ENCODE measurements at places on chromosomes 13 and 19.

- H3K4me1 ChIP-seq: no peaks in the 10 kb centered on the region
- no peak for DNase-seq
- H3K27me3 ChIP-seq: no peaks in the 10 kb centered on the region
- no peaks in the 10 kb centered on the region for H3K36me3 ChIP-seq
- H3K4me3 ChIP-seq: no peak overlapping the region
- no peak overlapping the region for H3K27ac ChIP-seq
Observed at GRCh38 chr13:26449063-26449848, 108.2 kb upstream of the WASF3 start.

DNA sequence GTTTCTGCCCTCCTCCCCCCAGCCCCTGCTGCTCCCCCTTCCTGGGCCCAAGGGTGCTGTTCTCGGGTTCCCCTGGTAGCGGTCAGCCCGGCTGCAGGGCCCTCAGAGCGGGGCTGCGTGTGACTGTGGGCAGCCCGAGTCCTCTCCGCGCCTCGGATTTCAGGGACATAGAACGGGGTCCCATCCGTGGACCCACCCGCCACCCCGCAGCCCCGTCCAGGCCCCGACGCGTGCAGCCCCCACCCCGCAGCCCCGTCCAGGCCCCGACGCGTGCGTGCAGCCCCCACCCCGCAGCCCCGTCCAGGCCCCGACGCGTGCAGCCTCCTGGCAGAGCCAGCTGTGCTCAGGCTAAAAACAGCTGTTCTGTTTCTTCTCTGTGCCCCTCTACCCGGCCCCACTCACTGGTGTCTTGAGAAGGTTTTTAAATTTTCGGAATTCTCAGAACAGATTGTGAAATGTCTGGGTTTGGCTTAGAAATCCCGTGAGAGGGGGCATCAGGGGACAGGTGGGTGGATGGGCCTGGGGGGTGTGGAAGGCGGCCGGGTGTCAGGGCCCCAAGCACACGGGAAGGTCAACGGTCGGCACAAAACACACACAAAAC, 5.5 kb upstream of the PRTN3 start:
- H3K27ac ChIP-seq: no peak overlapping the region
- no peaks in the 10 kb centered on the region for H3K36me3 ChIP-seq
- peaks cover 64% of the 10 kb centered on the region for H3K27me3 ChIP-seq
- peak; percentile 76 for DNase-seq

DNA sequence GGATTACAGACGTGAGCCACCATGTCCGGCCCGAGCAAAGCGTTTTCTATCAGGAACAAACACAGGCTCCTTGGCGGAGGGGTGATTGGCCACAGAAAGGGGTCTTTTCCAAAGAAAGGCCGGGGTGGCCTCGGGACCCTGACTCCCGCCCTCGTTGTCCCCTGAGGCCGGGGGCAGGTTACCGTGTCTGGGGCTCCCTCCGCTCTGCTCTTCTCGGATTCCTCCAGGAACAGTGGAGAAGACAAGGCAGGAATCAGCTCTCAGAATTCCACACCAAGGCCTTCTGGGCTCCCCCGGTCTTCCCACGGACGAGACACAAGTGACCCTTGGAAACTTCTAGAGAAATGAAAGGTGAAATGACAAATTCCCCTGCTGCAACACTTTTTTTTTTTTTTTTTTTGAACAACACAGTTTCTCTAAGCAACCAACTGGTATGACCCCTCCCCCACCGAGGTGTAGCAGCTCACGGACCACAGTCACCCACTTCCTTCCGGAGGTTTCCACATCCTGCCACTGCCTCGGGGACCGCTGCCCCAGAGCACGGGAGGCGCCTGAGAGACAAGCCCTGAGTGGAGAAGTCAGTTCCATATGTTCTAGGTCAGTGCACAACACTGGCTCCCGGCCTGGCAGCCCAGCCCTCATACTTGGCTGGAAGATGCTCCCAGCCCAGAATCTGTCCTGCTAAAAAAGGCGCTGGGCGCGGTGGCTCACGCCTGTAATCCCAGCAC, 11.0 kb downstream of the MOB3A start:
- peak; percentile 82 for DNase-seq
- peaks cover 83% of the 10 kb centered on the region for H3K4me1 ChIP-seq
- peak overlapping the region; percentile 36 for H3K27ac ChIP-seq
- peaks cover 18% of the 10 kb centered on the region for H3K36me3 ChIP-seq
- H3K4me3 ChIP-seq: peak overlapping the region; percentile 30

- H3K27me3 ChIP-seq: no peaks in the 10 kb centered on the region
- no peak overlapping the region for H3K4me3 ChIP-seq
- H3K27ac ChIP-seq: no peak overlapping the region
- H3K4me1 ChIP-seq: peaks cover 25% of the 10 kb centered on the region
Observed at GRCh38 chr13:30108913-30109237, 198.5 kb downstream of the KATNAL1 start.

DNA sequence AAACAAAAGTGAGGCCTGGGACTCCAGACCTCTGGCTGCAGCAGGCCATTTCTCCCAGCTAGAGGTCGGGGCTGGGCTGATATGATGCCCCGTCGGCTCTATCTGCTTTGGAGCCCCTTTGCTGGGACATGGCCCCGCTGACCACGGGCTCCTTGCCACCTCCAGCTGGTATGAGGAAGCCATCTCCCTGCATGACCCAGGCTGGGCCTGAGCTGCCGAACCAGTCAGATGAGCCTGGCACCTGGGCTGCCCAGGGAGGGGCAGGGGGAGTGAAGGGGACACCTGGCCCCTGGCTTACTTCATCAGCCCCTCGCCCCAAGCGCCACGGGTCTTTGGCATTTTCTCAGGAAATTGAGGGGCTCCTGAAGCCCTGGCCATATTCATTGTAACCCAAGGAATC, 7.8 kb downstream of the ZSWIM4 start:
- H3K36me3 ChIP-seq: peaks cover 8% of the 10 kb centered on the region
- no peak for DNase-seq
- H3K4me1 ChIP-seq: peaks cover under 1% of the 10 kb centered on the region
- no peak overlapping the region for H3K27ac ChIP-seq
- no peaks in the 10 kb centered on the region for H3K27me3 ChIP-seq

DNA sequence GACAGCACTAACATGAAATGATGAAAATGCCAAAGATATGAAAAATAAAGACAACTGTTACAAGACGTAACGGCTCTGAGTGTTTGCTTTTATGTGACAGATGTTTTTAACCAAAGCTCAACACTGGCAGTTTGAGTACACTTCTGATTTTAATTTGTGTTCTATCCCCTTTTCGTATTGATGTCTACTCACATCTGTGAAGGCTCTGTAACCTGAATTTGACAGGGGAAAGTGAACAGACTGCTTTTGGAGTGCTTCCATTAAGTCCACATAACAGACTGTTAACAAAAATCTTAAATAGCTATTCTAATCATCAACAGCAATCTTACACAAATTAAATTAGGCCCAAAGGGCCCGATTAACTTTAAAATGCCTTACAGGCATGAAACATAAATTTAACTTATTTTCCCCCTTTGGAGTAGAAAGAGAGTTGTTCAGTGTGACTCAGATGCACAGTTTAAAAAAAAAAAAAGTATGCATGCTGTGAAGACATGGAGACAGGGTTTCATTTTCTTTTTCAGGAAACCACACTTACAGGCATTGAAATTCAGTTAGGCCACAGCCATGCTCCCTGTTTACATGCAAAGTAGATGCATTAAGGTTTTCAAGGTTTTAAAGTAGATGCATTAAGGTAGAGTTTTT, 16.3 kb upstream of the RNASEH2B start:
- H3K27ac ChIP-seq: no peak overlapping the region
- H3K27me3 ChIP-seq: no peaks in the 10 kb centered on the region
- H3K36me3 ChIP-seq: no peaks in the 10 kb centered on the region
- H3K4me3 ChIP-seq: no peak overlapping the region
- H3K4me1 ChIP-seq: peaks cover 3% of the 10 kb centered on the region

DNA sequence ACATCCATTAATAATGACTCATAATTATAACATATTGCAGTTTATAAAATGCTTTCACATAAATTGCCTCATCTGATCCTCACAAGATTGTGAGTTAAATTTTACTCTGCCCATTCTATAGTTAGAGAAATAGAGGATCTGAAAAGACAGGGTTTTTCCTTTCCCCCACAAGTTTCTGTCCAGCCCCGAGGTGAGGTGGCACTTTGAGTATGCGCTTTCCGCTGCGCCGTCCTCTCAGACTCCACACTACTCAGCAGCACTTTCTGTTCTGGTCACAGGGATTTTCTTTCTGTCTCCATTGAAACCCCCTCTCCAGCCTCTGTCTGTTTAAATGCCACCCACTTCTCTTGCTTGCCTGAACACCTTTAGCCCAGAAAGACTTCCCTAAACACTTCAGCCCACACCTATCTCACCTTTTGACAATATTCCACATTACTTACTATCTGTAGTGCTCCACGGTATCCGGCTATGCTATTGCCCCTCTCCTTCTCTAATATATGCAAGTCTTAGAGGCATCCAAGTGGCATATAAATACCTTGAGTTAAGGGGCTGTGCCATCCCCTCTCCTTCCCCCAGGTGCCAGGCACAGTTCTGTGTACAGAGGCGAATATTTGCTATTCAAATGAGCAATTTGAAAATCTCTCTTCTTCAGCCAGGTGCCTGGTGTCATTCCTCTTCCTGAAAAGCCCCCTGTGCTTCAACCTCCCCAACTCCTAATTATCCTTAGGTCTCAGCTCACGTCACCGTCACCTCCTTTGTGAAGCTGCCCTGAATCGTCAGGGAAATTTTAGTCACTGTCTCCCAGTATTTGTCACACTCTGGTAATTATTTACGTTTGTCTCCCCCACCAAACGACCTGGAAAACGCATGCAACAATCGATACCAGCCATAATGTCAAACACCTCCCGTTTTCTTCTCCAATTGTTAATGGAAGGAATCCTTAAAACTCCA, 268.7 kb downstream of the NHLRC3 start:
- H3K27ac ChIP-seq: no peak overlapping the region
- no peaks in the 10 kb centered on the region for H3K36me3 ChIP-seq
- no peak for DNase-seq
- H3K27me3 ChIP-seq: no peaks in the 10 kb centered on the region
- H3K4me1 ChIP-seq: peaks cover 3% of the 10 kb centered on the region

DNA sequence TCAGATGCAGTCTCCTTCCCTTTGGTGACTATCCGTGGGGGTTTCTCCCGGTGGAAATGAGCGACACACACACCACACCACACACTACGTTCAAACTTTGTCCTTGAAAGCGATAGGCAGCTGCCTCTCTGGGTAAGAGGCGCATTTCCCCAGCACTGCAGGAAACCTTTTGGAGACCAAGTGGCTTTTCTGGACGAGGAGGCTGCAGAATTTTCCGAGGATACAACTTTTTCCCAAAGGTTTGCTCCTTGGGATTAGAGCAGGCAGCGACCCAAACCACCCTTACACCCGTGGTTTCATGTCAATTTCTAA, 38.2 kb upstream of the FLT1 start:
- peak overlapping the region; percentile 54 for H3K4me3 ChIP-seq
- H3K27ac ChIP-seq: peak overlapping the region; percentile 24
- H3K36me3 ChIP-seq: no peaks in the 10 kb centered on the region
- no peak for DNase-seq
- peaks cover 24% of the 10 kb centered on the region for H3K4me1 ChIP-seq

GRCh38 chr19:28843761-28844492, 369.0 kb downstream of the UQCRFS1 start:
- H3K27me3 ChIP-seq: peaks cover 7% of the 10 kb centered on the region
- no peaks in the 10 kb centered on the region for H3K36me3 ChIP-seq
- no peak overlapping the region for H3K27ac ChIP-seq
- H3K4me3 ChIP-seq: no peak overlapping the region
- no peaks in the 10 kb centered on the region for H3K4me1 ChIP-seq

GRCh38 chr19:29478578-29479565, 46.9 kb upstream of the VSTM2B start:
- no peak overlapping the region for H3K27ac ChIP-seq
- no peaks in the 10 kb centered on the region for H3K4me1 ChIP-seq
- no peaks in the 10 kb centered on the region for H3K36me3 ChIP-seq
- H3K27me3 ChIP-seq: peaks cover 6% of the 10 kb centered on the region
- peak; percentile 71 for DNase-seq
- H3K4me3 ChIP-seq: no peak overlapping the region

- no peak overlapping the region for H3K4me3 ChIP-seq
- no peaks in the 10 kb centered on the region for H3K4me1 ChIP-seq
- no peak for DNase-seq
- no peaks in the 10 kb centered on the region for H3K36me3 ChIP-seq
- no peak overlapping the region for H3K27ac ChIP-seq
Observed at GRCh38 chr13:59521549-59521948, 642.2 kb downstream of the DIAPH3 start.

- H3K4me3 ChIP-seq: no peak overlapping the region
- H3K27me3 ChIP-seq: no peaks in the 10 kb centered on the region
- no peaks in the 10 kb centered on the region for H3K36me3 ChIP-seq
- no peaks in the 10 kb centered on the region for H3K4me1 ChIP-seq
Observed at GRCh38 chr19:38606131-38606530, 11.6 kb downstream of the MAP4K1 start.

GRCh38 chr13:62418872-62419271, 1003.2 kb upstream of the PCDH20 start:
- H3K27me3 ChIP-seq: no peaks in the 10 kb centered on the region
- H3K4me1 ChIP-seq: no peaks in the 10 kb centered on the region
- H3K36me3 ChIP-seq: no peaks in the 10 kb centered on the region
- no peak overlapping the region for H3K27ac ChIP-seq

GRCh38 chr13:97306645-97307044, 84.5 kb downstream of the MBNL2 start:
- H3K27me3 ChIP-seq: no peaks in the 10 kb centered on the region
- DNase-seq: no peak
- H3K4me3 ChIP-seq: no peak overlapping the region
- H3K4me1 ChIP-seq: peaks cover 45% of the 10 kb centered on the region
- no peak overlapping the region for H3K27ac ChIP-seq
- no peaks in the 10 kb centered on the region for H3K36me3 ChIP-seq

- H3K36me3 ChIP-seq: peaks cover 11% of the 10 kb centered on the region
- H3K27me3 ChIP-seq: no peaks in the 10 kb centered on the region
- peak overlapping the region; percentile 69 for H3K27ac ChIP-seq
- DNase-seq: peak; percentile 89
- H3K4me3 ChIP-seq: peak overlapping the region; percentile 60
Observed at GRCh38 chr19:13978351-13979243, 26.3 kb downstream of the DCAF15 start.

DNA sequence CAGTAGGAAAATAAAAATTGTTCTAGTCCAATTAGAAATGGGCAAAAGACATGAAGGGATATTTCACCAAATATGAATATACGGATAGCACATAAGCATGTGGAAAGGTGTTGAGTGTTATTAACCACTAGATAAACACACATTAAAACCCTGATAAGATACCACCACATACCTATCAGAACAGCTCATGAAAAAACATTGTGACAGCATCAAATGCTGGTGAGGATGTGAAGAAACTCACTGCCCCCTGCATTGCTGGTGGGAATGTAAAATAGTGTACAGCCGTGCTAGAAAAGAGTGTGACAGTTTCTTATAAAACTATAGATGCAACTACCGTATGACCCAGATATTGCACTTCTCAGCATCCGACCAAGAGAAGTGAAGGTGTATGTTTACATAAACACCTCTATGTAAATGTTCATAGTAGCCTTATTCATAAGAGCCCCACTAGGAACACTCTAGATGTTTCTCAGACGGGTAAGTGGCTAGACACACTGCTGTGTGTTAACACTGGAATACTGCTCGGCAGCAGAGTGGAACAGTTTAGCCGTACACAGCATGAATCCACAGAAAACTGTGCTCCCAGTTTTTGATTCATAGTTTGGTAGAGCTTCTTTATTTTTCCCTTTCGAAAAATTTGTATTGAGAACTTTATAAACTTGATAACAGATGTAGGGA, 321.1 kb downstream of the MYO16 start:
- no peaks in the 10 kb centered on the region for H3K36me3 ChIP-seq
- no peak overlapping the region for H3K27ac ChIP-seq
- no peak overlapping the region for H3K4me3 ChIP-seq
- no peak for DNase-seq
- no peaks in the 10 kb centered on the region for H3K27me3 ChIP-seq

- H3K36me3 ChIP-seq: no peaks in the 10 kb centered on the region
- no peak for DNase-seq
- H3K4me3 ChIP-seq: no peak overlapping the region
- H3K27ac ChIP-seq: no peak overlapping the region
Observed at GRCh38 chr13:26977541-26977940, 194.1 kb downstream of the USP12 start.

Measured in suprapubic skin (tissue), 4 donors.